ENCODE measurements at places on chromosomes 12 and 14.

GRCh38 chr12:81079280-81080076 is 1.6 kb downstream of the ACSS3 start:
- DNase-seq = no peak

DNA sequence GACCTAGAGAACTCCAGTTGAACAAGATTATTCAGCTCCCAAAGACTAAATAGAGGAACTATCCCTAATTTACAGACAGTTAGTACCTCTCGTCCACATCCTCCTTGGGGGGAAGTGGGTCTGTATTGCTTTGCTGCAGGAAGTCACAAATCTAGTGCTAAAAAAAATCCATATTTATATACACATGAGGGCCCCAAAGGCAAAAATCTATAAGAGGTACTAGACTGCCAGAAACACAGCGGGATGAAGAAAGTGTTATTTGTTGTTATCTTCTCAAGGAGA is 190.1 kb downstream of the TTC8 start:
- no peak for DNase-seq

DNA sequence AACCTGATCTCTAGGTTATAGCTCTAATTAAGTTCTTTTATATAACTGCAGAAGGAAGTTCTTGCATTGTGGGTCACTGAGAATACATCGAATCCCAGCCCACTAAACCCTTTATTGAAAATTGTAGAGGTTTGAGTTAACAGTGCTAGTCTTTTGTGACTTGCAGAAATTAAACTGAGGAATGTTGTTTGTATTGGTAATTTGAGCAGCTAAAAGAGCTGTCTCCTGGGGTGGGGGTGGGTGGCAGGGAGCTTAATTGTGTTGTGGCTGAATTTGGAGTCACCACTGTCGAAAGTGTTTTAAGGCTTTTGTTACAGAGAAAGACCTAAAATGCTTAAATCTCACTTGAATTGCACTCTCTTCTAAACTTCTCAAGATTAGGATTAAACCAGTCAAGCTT is 3.2 kb upstream of the COX8C start:
- no peak for DNase-seq

DNA sequence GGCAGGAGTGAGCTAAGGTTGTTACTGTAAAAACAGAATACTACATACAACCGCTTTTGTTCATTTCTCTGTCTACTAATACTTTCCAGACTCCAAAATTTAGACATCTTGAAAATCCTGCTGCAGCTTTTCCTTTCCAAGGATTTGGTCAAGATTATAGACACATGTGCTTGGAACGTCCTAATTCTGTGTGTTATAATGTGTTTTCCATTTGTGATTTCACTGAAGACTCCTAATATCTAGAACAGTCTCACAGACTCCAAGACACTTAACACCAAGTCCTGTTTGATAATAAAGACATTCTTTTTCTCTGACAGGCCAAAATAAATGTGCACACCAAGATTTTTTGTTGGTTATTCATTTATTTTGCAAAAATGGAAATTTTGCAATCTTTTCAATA is 41.8 kb upstream of the TMTC2 start:
- no peak for DNase-seq

- DNase-seq = no peak
Measured at GRCh38 chr14:54258382-54258781, 138.4 kb upstream of the CDKN3 start.

All from activated CD4-positive, alpha-beta T cell treated with anti-CD3 and anti-CD28 coated beads, Interleukin-2, amount 50 U/mL, for 16 hours (primary cell).